ENCODE measurements at places on chromosomes 12 and 14.

- DNase-seq, result no peak
These were observed 17.9 kb upstream of the MDM1 start for GRCh38 chr12:68349921-68350606.

DNA sequence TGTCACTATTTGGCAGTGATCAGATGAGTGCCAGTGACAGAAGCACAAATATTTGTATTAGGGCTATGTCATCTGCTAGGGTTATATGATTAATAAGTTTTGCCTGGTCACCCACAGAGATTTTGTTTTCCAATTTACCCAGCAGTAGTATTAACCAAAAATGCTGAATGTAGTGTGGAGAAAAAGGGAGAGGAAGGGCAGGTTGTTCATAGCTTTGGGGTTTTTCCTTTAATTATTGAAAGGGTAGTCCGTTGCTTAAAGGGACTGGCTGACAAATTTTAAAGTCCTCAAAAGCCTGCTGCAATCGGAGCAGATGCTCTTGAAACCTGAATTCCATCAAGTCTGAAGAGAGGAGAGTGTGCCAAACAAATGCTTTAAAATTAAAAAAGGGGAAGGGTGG is 237.9 kb upstream of the CCDC196 start:
- no peak for DNase-seq

- no peak for DNase-seq
These were observed 137.3 kb downstream of the MSRB3 start for GRCh38 chr12:65415826-65416225.

DNA sequence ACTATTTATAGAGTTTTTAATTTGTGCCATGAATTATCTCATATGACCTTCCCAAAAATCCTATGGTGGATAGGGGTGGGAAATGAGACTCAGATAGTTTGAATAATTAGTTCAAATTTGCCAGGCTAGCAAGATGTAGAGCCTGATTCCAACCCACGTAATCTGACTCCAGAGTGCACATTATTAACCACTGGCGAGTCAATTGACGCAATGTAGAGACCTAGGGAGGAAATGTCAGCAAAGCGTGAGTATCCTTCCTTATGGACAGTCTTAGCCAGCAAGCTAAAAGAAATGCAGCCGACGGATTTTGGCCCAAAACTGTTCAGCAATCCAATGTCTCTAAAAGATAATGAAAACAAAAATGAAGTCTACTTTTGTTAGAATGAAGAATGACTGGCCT is 193.3 kb upstream of the KRR1 start:
- DNase-seq, result no peak

DNA sequence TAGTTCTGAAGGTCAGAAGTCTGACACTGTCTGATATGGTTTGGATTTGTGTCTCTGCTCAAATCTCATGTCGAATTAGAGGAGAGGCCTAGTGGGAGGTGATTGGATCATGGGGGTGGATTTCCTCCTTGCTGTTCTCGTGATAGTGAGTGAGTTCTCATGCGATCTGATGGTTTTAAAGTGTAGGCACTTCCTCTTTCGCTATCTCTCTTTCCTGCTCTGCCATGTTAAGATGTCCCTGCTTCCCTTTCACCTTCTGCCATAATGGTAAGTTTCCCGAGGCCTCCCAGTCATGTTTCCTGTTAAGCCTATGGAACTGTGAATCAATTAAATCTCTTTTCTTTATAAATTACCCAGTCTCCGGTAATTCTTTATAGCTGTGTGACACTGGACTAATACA is 84.1 kb upstream of the TMTC1 start:
- DNase-seq, result no peak

DNA sequence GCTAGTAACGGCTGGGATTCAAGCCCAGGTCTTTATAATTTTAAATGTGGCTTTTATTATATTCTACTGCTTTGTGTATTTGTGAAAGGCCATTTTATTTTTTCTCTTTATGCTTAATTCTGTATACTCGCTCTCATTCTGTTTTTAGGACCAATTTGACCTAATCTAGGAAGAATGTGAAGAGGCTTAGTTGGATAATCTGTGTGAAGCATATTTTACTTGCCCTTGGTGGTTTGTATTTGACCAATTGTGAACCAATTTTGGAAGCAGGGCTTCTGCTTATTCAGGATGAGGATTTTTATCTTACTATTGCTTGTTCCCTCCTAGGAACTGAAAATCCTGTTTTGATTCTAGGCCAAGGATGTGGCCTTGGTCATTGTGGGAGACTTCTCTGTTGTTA is 113.1 kb downstream of the TTC6 start:
- no peak for DNase-seq

- DNase-seq, result no peak
These were observed 181.8 kb downstream of the ATXN7L3B start for GRCh38 chr12:74719447-74719846.

DNA sequence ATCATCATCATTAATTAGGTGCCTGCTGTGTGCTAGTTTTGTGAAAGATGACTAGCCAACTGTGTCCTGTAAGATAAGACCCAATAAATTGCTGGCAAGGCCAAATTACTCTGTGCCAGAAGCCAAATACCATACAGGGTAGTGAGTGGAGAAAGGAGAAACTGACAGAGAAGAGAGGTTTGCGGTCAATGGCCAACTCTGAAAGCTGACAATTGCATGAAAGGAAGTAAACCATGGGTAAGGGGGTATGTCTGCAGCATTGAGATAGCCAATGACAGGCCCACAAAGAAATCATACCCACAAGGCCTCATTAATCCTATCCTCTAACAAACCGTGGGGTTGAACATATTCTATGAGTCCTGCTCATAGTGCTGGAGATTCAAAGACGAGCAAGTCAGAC is 236.6 kb upstream of the CCDC196 start:
- DNase-seq, result no peak

Data from effector CD4-positive, alpha-beta T cell (primary cell).